Renal pelvis (tissue), 12 donors: ENCODE measurements at places on chromosomes 4 and X. TPM values are rescaled to one million over a fixed set of nuclear protein-coding genes. Genes with fewer than 3 reads are reported as not detected.

WDFY3 gene
- 61.4 TPM for polyA plus RNA-seq

ABLIM2 gene
- 7.3 TPM for polyA plus RNA-seq

BANK1 gene
- polyA plus RNA-seq = 3.0 TPM

F8A3 gene
- 7.6 TPM for polyA plus RNA-seq

SLC6A14 gene
- 0.23 TPM for polyA plus RNA-seq

SPANXB1 gene
- not detected for polyA plus RNA-seq

MGAT4D gene
- polyA plus RNA-seq = not detected

SHROOM2 gene
- 19.8 TPM for polyA plus RNA-seq

FAM184B gene
- polyA plus RNA-seq = 0.50 TPM

GRCh38 chr4:73721435-73721834, 18.9 kb upstream of the CXCL8 start:
- DNase-seq = no peak

DNA sequence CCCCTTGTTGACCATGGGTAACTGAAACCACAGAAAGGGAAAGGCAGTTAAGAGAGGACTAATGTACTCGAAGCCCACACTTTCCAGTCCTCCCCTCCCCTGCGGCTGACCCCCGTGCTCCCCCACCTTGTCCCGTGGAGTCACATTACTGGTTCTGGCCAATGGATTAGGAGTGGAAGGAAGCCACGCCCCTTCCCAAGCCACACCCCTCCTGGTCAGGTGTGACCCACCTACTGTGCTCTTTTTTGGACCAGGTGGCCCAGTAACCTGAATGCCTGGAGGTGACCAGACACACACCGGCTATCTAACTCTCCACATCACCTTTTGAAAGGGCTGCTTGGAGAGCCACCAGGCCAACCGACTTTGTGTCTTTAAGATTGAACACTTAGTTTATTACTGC, 109.3 kb upstream of the MSX1 start:
- DNase-seq = no peak

DNA sequence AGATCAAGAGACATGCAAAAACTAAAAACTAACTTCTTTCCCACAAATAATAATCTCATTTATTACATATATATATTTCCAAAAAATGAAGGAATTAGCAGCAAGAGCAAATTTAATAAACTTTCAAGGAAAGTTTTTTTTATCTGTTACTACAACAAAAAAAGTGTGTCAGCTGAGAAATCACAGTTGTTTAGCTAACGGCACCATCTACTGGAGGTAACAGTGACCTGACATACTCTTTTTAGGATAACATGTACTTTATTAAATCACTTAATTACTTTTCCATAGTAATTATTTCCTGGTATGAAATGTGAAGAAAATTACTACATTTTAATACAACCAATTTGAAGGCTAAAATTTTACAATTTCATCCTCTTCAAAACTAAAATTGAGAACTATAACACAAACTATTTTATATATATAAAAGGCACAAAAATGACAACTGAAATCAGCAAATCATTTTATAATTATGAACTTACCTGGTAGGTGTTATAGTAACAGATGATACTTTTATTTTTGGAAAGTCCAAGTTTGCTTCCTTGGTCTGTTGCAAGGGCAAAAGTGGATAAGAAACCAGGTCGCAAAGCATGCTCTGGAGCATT, 9.1 kb downstream of the LAMTOR3 start:
- peak; percentile 28 for DNase-seq

- no peak for DNase-seq
Measured at GRCh38 chrX:112025753-112026152, 56.8 kb downstream of the TRPC5 start.

GRCh38 chr4:59553721-59554091, 1646.4 kb upstream of the ADGRL3 start:
- DNase-seq = no peak

GRCh38 chrX:149760965-149761364, 12.9 kb upstream of the HSFX1 start:
- DNase-seq = no peak

DNA sequence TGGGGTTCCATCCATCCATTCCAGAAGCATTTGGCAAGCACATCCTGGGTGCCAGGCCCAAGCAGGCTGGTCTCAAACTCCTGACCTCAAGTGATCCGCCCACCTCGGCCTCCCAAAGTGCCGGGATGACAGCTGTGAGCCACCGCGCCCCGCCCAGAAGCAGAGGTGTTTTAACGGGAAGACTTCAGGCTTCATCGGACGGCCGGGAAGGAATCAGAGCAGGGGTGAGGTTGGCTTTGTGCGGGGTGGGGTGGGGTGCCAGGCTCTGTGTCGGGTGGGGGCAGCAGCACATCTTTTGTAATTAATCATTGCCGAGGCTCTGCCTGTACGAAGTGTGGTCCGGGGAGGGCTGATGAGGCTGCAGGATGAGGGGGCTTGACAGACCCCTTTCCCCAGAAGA, 5.1 kb upstream of the SLC25A6 start:
- no peak for DNase-seq

DNA sequence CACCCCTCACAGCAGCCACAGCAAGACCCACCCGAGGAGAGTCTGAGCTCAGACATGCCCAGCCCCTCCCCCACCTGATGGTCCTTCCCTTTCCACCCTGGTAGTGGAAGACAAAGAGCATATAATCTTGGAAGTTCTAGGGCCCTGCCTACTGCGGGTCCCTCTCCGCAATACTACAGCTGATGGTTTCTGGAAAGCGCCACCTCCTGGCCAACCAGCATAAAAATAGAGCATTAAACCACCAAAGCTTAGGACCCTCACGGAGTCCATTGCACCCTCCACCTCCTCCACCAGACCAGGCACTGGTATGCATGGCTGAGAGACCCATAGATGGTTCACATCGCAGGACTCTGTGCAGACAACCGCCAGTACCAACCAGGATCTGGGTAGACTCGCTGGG, 78.2 kb downstream of the SH3BGRL start:
- no peak for DNase-seq

DNA sequence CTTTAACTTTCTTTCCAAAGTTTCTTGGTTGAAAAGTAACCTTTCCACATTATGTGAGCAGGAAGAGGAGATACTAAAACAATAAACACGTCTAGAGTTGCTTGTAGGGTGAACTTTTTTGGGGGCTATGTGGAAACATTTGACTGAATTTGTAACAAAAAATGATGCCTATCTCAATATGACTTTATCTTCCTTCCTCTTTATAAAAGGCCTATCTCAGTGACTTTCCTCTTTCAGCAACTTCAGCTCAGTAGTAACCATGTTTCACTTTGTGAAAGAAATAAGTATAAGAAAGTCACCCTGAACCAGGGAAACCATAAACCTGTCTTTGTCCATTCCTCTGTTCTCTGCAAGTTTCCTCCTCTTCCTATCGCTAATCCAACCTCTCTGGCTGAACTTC, 124.7 kb upstream of the TMEM164 start:
- no peak for DNase-seq

- no peak for DNase-seq
Measured at GRCh38 chr4:51845711-51846110, 2.8 kb downstream of the DCUN1D4 start.

- peak; percentile 36 for DNase-seq
Measured at GRCh38 chrX:109843963-109844751, 111.1 kb upstream of the ACSL4 start.

DNA sequence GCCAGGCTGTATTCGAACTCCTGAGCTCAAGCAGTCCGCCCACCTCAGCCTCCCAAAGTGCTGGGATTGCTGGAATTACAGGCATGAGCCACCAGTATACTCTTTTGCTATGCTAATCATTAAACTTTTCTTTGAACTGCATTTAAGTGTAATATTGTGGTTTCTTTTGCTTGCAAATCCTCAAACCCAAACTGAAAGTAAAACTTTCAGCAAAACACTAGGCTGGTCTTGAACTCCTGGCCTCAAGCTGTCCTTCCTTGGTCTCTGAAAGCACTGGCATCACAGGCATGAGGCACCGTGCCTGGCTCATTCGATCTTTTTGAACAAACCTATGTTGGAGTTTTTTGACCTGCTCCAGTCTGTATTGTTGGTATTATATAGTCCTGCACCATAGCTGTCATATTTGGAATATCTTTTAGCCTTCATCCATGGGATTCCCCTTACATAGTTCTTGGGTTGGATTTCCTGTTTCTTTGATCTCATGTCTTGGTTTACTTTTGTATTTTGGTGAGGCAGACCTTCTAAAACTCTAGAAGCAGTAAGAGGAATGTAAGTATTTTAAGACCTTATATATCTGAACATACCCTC, 34.1 kb downstream of the MOB1B start:
- DNase-seq = no peak

DNA sequence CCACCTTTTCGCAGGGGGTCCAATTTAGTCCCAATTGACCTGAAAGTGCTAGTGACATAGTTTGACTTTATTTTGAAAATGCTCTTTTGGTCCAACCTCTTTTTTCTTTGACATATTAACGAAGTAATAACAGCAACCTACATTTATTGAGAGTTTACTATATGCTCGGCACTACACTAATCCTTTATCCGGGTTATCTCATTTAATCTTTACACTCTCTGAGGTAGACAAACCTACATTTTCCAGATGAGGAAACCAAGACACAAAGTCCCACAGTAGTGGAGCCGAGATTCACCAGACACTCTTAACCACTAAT, 307 bp upstream of the ATRX start:
- DNase-seq = no peak

DNA sequence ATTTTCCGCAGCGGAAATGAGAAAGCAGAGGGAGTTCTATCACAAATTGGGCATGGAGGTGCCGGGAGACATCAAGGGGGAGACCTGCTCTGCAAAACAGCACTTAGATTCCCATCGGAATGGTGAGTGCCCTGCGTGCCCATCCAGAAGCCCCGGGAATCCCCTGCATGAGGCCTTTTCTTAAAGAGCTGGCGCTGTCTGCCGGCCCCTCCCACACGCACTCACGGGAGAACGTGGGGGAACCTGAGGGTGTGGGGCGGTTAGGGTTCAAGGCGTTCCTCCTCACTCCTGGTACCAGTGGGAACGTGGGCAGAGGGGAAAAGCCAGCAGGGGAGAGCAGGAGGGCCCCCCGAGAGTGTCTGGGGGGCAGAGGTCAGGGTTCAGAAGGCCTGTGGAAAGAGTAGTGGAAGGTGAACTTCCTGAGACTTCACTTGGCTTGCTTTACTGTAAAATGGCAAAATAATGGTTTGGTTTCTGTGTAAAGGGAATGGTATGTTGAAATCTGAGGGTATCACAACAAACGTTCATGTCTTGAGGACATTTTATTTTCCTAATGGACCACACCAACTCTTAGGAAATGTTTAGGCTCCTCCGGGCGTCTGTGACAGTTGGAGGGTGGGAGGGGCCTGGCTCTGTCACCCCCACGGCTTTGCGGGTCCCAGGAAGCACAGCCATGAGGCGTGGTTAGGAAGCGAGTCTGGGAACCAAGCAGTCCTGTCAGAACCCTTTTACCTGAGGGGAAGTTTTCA, 38.0 kb downstream of the PCGF3 start:
- no peak for DNase-seq

DNA sequence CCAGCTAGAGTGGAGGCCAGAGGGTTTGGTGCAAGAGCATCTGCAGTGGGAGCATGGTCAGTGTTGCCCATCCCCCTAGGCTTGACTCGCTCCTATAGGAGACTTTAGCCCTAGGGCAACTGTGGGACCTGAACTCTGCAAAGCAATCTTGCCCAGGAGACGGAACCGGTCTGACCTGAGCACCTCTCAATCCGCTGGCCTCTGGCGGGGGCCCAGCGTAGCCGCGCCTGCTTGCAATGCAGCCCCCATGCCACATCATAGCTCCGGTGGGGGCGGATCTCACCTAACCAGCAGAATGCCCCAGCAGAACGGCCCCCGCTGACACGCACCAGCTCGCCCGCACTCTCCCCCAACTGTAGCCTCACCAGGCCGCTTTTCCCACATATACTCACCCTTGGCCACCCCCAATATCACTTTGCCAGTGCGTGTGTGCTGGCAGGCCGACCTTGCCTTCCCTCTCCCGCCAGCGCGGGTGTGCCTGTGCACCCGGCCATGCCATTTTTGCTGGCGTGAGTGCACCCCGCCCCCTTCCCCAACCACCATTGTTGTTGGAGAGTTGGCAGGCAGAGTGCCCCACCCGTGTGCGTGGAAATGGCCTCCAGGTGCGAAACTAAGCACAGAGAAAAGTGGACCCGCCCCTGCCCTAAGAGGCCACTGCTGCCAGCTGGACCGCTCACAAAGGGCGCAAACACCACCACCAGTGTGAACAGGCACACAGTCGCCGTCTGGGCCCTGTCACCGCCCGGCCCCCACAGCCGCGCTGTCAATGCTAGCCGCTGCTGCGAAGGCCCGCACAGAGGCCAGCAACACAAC, 5.8 kb downstream of the BEX4 start:
- no peak for DNase-seq
